T-cell (primary cell): ENCODE measurements at places on chromosomes 4 and X.

GRCh38 chr4:108796173-108796572, 33.3 kb upstream of the ETNPPL start:
- no peak for DNase-seq

DNA sequence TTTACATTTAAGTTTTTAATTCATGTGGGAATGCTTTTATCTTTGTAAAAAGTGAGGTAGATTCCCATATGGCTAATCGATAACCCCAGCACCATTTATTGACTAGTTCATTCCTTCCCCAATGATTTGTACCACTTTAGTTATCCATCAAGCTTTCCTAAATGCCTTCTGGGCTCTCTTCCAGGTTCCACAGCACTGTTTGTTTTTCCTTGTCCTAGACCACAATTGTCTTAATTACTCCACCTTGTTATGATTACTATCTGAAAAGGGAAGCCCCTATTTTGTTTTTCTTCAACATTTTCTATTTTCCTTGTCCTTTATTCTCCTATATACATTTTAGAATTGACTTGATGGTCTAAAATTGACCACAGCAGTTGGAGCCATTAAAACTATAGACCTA, 48.5 kb upstream of the GPRIN3 start:
- DNase-seq: no peak

GRCh38 chr4:23083391-23083790, 390.7 kb downstream of the GBA3 start:
- DNase-seq: no peak

- no peak for DNase-seq
Observed at GRCh38 chr4:104743215-104743653, 248.5 kb upstream of the CXXC4 start.

DNA sequence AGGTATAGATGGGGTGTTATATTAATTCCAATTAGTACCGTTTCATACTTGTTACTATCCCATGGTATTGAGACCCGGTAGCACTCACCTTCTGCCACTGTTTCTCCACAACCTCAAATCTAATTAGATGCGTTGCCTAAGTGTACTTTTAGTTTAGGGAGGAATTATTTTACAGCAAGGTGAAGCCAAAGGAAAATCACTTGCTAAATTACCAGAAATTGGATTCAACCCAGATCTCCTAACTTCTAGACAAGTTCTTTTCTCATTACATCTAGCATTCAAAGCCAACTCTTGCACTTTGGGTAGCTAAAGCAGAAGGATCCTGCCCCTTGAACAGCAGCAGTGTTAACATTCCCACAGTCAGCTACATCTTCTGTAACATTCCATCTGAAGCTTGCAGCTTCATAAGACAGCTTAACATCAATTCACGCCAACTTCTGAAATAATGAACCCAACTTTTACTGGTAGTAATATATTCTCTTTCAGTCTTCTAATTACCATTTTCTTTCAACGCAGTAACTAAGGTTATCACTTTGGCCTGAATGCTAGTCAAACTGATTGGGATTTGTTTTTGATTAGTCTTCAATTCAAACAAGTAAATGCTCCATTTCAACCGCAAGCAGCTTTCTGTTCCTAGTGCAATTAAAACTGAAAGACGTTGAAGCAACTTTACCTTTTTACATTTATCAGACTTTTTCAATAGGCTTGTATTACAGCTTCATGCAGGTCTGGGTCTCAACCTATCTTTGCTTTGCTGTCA, 934 bp upstream of the SEC31A start:
- no peak for DNase-seq

- DNase-seq: no peak
Observed at GRCh38 chr4:26791346-26791745, 69.3 kb upstream of the STIM2 start.

GRCh38 chr4:8306511-8307021, 37.0 kb downstream of the HTRA3 start:
- no peak for DNase-seq

DNA sequence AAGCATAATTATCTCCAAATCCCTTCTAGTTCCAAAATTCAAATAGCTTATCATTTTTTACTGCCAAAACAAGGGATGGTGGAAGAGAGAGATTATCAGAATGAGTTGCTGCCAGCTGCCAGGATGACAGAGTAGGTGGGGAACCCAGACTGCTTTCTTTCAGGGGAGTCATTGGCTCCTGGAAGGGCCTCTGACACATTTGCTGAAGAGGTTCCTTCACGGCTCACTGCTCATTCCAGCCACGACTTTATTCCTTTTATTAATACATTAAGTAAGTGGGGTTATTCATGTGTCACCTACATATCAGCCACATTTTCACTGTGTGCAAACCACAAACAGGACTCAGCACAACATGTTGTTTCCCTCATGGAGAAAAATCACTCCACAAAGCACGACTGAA, 12.7 kb upstream of the SMIM43 start:
- DNase-seq: no peak

GRCh38 chr4:16952896-16953630, 54.6 kb upstream of the LDB2 start:
- no peak for DNase-seq

- no peak for DNase-seq
Observed at GRCh38 chr4:182193311-182193710, 49.9 kb upstream of the TENM3 start.

DNA sequence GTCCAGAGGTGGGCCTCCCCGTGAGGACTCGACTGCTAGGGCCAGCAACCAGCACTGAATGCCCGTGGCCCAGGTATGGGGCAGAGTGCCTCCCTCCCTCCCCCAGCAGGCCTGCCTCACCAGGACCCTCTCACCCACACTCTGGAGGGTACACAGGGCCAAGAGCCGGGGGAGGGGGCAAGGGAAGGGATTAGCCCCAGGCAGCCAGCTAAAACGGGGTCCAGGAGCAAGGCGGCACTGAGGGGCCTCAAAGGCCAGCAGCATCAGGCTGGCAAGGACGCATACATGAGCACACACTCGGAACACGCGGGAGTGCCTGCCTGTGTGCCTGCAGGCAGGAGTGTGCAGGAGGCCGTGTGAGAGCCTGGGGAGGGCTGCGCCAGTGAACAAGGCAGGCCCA, 18.3 kb upstream of the DUSP9 start:
- no peak for DNase-seq

- no peak for DNase-seq
Observed at GRCh38 chr4:109113521-109113920, 188.9 kb downstream of the COL25A1 start.

DNA sequence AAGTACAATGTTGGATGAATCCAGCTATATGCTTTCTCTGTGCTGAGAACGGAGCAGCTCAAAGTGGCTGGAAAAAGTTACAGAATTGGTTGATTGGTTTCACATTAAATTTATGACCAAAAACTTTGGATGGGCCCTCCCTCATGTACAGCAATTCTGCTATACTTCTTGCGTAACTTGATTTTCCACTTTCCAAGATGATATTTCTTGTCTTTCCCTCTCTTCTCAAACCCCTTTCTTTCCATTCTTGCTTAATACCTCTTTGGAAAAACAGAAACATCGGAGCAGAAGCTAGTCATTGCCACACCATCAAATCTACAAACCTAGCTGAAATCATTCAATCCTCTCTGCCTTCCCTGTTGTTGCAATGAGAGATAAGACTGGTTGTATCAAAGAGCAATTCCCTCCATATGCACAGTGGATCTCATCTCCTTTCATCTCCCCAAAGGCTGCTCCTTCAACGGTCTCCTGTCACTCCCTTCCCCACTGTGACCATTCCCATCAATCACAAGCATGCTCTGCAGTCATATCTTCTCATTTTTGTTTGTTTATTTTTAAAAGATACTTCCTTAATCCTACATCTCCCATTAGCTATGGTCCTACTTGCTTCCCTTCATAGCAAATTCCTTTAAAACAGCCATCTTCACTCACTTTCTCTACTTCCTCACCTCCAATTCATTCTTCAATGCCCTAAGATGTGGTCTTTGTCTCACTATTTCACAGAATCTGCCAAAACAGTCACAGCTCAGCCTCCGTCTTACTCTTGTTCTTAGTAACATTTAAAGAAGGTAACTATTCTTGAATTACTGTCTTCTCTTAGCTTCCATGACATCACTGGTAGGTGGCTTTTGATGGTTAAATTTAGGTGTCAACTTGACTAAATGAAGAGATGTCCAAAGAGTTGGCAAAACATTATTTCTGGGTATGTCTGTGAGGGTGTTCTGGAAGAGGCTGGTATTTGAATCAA, 145.5 kb downstream of the FAM13A start:
- DNase-seq: no peak

GRCh38 chrX:119411959-119412358, 12.8 kb downstream of the SLC25A43 start:
- DNase-seq: no peak

DNA sequence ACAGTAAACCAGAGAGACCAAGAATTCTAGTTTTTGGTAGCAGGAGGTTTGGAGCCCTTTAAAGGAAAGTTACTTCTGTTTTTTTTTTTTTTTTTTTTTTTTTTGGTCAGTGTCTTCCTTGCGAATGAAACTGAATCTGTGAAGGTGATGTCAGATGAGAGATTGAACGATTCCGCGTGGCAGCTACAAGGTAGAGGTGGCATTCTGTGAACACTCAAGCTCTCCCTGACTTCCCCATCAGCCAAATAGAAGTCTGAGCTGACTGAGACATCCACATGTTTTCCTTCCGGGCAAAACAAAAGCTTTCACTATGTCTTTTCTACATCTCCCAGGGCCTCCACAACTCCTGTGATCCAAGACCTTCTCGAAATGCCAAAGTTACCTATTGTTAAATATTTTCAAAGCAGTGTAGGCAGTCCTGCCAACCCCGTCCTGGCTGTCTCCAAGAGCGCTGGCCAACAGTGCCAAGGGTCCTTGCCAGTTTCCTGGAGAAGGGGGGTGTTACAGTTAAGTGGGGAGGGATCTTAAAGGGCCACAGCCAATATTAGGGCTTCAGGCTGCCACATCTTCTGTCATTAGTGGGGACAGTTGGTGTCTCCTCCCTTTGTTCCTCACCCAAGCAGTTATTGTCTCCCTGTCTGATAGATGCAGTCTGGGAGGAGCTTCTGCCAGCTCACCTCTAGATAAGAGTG, 102.9 kb upstream of the SLC34A2 start:
- no peak for DNase-seq

GRCh38 chr4:15586066-15586465, 69.1 kb downstream of the FBXL5 start:
- no peak for DNase-seq

- no peak for DNase-seq
Observed at GRCh38 chr4:68606240-68606639, 30.1 kb upstream of the UGT2B17 start.

GRCh38 chrX:78957768-78958130, 12.6 kb downstream of the P2RY10 start:
- DNase-seq: no peak

GRCh38 chr4:85756938-85757337, 282.0 kb downstream of the ARHGAP24 start:
- no peak for DNase-seq

GRCh38 chr4:128241425-128241913, 46.1 kb downstream of the PGRMC2 start:
- DNase-seq: no peak

DNA sequence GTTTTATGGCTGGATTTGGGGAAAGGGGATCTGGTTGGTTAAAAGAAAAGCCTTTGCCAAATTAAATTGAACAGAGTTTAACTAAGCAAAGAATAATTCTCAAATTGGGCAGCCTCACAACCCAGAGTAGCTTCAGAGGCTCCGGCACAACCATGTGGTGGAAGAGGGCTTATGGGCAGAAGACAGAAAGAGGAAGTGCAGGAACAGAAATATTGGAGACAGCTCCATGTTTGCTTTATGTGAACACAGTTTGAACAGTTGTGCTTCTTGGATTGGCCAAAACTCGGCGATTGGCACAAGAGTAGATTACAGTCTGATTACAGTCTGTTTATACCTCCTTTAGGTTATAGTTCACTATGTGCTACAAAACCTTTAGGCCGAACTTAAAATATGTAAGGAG, 562.7 kb downstream of the TRIML1 start:
- no peak for DNase-seq

DNA sequence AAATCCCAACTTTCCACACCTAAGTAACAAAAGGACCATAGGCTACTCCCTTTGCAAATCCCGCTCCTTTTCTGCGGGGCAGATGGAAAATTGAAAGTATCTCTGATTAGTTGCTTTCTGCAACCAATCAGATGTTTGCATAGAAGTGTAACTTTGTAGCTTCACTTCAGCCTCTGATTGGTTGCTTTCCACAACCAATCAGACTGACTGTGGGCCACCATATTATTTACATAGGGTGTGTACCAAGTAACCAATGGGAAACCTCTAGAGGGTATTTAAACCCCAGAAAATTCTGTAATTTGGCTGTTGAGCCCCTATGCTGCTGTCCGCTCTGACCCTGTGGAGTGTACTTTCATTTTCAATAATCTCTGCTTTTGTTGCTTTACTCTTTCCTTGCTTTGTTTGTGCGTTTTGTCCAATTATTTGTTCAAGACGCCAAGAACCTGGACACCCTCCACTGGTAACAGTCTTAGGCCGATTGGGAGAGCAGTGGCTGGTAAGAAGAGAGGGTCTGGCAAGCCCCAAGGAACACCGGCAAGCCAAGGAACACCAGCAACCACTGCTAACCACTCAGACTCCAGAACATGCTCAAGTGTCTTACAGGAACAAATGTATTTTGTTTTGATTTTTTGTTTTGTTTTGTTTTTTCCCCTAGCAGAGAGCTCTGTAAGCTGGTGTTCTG, 125.5 kb upstream of the MAP3K15 start:
- DNase-seq: no peak

GRCh38 chr4:78691971-78692821, 84.0 kb upstream of the BMP2K start:
- DNase-seq: no peak

DNA sequence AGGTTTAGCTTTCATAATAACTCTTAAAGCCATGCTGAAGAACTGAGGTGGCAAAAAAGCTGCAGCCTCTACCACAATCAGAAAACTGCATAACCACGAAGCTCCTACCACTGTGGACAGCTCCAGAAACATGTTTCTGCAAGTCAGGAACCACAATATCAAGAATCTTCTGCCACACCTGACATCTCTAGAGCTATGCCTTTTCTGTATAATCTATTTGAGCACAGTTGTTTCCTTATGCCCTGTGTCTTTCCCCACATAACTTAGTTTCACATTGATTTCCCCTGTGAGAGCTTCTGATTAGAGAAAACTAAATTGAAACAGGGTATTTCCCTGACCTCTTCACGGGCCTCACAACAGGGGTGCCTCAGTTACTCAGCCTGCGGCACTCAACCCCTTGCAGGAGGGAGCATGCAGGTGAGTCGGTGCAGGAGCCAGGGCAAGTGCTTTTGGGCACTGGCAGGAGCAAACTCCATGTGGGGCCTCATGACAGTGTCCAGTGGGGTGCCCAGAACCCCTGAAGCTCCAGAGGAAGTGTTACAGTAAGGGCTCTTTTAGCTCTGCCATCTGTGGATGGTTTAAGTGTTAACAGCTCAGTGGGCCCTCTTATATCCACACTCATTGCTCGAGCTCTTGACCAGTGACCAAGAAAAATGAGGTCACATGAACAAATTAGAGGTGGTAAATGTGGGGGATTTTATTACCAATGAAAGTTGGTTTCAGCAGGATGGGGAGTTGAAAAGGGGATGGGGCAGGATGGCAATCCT, 132.8 kb upstream of the BMP3 start:
- DNase-seq: no peak

GRCh38 chr4:45100956-45101818, 374.8 kb upstream of the GNPDA2 start:
- DNase-seq: no peak

- DNase-seq: no peak
Observed at GRCh38 chrX:57138674-57139073, 1.5 kb upstream of the SPIN2A start.
